Gastroesophageal sphincter (tissue), 4 donors: ENCODE measurements at places on chromosomes 2 and 18.
A peak's percentile ranks its signal among the peaks of the same experiment; 100 is the strongest.

- ATAC-seq = no peak
- H3K36me3 ChIP-seq = no peaks in the 10 kb centered on the region
- H3K4me1 ChIP-seq = no peaks in the 10 kb centered on the region
- no peak overlapping the region for H3K4me3 ChIP-seq
Observed at GRCh38 chr2:13524492-13524891, 807.8 kb downstream of the TRIB2 start.

DNA sequence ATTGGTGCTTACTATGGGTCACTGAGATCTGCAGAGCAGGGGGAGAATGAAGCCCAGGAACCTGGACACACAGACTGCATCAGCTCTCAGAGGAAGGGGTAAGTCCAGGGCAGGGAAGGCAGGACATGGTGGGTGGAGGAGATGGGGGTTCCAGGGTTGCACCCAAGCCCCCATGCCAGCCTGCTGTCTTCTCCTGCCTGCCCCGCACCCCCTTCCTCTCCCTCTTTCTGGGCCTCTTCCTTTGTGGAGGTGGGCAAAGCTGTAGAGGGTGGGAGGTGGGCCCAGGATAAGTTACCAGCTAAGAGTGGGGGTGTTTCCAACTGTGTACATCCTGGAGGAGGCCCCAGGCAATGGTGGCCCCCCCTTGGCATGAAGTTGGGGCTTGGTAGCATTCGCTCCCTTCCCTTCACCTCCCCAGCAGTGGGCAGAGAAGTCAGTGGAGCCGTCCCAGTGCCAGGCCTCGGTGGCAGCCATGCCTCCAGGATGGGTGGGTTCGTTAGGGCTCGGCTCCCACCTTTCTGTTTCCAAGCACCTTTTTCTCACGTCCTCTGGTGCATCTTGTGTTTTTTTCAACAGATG is 132.2 kb downstream of the CLIP4 start:
- no peak overlapping the region for H3K4me3 ChIP-seq
- H3K4me1 ChIP-seq = no peaks in the 10 kb centered on the region
- no peaks in the 10 kb centered on the region for H3K27me3 ChIP-seq
- no peak for ATAC-seq

DNA sequence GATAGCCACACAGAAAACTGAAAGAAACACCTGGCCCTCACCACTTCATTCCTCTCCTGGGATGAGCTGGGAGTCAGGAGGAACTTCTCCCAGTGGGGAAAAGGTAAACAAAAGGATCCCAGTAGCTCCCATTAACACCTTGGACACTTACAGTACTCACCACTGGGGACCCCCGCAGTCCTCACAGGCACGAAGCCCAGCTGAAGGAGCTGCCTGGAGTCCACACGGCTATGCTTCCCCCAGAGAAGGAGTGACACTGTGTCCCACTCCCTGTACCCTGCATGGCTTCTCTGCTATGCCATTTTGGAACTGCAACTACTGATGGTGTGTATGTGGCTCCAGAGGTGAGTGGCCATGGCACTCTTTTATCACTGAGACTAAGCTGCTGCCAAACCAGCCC is 1565.1 kb downstream of the LRP1B start:
- H3K27ac ChIP-seq = no peak overlapping the region
- H3K36me3 ChIP-seq = no peaks in the 10 kb centered on the region
- ATAC-seq = no peak
- no peaks in the 10 kb centered on the region for H3K4me1 ChIP-seq

DNA sequence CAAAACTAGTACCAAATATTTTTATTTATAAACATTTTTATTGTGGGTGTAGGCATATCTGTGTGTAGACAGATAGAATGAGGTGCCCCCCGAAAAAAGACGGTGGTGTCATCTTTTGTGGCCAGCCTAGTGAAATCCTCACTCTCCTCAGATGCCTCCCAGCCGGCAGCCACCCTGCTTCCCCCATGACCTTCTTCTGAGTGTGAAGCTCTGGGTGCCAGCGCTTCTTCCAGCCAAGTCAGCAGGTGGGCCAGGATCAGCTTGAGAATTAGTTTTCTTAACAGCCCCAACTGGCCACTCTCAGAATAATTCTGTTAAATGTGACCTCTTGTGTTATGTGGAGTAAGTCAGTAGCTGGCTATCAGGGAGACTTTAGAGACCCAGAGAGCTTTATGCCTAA is 229.6 kb upstream of the FOSL2 start:
- no peak overlapping the region for H3K4me3 ChIP-seq
- peaks cover 14% of the 10 kb centered on the region for H3K4me1 ChIP-seq
- H3K36me3 ChIP-seq = no peaks in the 10 kb centered on the region

- no peaks in the 10 kb centered on the region for H3K27me3 ChIP-seq
- no peak overlapping the region for H3K27ac ChIP-seq
- ATAC-seq = no peak
- no peaks in the 10 kb centered on the region for H3K36me3 ChIP-seq
- no peak overlapping the region for H3K4me3 ChIP-seq
- H3K4me1 ChIP-seq = no peaks in the 10 kb centered on the region
Observed at GRCh38 chr2:6959751-6960150, 42.5 kb downstream of the RNF144A start.

GRCh38 chr18:61595615-61596251 is 262.5 kb downstream of the CDH20 start:
- H3K27ac ChIP-seq = no peak overlapping the region
- H3K36me3 ChIP-seq = no peaks in the 10 kb centered on the region
- no peak overlapping the region for H3K4me3 ChIP-seq
- no peak for ATAC-seq

DNA sequence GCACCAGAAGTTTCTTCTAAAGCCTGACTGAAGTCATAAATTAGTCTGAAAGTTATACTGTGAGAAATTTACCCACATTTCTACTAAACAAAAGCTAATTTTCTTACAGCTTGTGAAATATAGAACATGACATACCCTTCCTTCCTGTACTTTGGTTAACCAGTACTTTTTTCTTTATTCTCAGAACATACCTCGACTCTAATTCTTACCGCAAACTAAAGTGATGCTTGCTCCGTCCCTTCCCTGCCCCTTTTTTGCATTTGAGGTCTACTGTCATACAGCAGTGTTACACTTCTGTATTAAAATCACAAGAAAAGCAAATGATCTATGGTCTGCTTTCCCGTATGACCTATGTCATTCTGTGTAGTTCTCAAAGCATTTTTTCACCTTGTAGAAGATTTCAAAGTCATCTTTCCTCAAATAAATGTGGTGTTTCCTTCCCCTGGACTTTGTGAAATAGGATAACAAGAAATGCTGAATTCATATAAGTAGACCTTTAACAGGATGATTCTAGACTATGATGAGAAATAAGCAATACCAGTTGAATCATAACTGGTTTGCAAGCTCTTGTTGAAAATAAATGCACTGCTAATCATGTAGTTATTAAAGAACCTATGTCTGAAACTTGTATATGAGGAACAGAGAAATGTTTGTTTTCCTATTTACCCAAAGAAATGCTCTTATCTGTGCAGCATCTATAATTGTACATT is 30.4 kb downstream of the CYTIP start:
- no peak overlapping the region for H3K27ac ChIP-seq
- no peaks in the 10 kb centered on the region for H3K4me1 ChIP-seq
- H3K36me3 ChIP-seq = no peaks in the 10 kb centered on the region
- peak; percentile 34 for ATAC-seq

GRCh38 chr2:62713837-62714236 is 8.3 kb downstream of the EHBP1 start:
- H3K4me3 ChIP-seq = no peak overlapping the region
- H3K27me3 ChIP-seq = no peaks in the 10 kb centered on the region
- no peak overlapping the region for H3K27ac ChIP-seq
- H3K36me3 ChIP-seq = no peaks in the 10 kb centered on the region
- ATAC-seq = no peak

DNA sequence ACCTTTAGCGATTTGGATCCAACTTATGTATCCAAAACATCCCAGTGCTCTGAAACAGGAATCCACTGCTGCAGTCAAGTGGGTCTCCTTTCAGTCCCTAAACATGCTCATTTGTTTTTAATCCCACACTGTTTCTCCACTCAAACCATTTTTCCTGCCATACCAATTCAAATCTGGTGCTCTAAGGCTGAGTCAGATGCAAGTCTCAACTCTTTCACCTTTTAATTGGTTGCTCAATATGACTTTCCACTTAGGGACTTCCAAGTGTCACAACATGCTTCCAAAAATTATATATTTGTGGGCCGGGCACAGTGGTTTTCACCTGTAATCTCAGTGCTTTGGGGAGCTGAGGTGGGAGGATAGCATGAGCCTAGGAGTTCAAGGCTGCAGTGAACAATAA is 113.4 kb upstream of the TANK start:
- H3K27me3 ChIP-seq = no peaks in the 10 kb centered on the region
- H3K36me3 ChIP-seq = no peaks in the 10 kb centered on the region
- H3K4me1 ChIP-seq = peaks cover 23% of the 10 kb centered on the region
- no peak overlapping the region for H3K27ac ChIP-seq

DNA sequence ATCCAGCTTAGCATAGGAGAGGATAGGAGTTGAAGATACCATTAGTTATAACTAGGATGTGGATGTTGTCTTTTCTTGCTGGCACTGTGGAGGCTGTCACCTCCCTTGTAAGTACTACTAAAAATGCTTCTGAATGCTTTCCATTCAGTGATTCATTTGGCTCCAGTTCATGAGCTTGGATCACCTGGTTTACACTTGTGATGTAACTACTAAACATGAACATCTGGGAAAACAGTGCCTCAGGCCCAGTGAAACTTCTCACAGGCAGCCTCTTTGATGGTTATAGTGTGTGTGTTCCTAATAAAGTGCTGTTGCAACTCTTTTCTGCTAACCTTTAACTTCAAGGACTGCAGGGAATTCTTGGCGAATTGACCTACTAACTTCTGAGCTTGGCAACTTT is 13.0 kb upstream of the SLC9A2 start:
- no peaks in the 10 kb centered on the region for H3K4me1 ChIP-seq
- H3K4me3 ChIP-seq = no peak overlapping the region
- H3K27me3 ChIP-seq = peaks cover 7% of the 10 kb centered on the region
- H3K27ac ChIP-seq = no peak overlapping the region
- H3K36me3 ChIP-seq = no peaks in the 10 kb centered on the region

DNA sequence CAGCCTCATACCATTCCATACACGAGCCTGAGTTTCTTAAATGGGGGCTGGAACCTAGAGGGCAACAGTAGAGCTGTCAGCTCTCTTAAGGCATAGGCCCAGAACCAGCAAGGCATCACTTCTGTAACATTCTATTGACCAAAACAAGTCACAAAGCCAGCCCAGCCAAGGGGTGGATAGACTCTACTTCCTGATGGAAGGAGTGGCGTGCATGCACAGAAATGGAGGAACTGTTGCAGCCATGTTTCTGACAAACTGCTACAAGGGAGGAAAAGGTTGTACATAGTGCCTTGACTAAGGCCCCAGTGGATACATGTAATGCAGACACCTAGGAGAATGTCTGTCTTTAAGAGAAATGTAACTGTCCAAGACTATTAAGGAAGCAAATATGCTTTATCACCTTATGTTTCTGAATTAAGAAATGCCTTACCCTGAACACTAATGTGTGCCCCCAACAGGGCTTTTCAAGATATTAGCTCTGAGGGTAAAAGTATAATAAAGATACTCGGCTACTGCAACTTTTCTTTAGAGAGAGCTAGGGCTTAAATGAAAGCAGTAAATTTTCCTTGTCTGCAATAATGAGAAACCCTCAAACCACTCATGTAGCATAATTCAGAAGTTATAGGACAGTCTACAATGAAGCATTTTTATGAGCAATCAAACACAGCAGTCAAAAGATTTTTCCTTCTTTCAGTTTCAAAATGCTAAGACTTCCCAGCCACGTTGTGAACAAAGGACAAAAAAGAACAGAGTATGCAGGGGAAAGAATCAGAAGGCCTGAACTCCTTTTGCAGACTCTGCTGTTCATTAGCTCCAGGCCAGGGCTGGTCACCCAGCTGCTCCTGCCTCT is 35.1 kb upstream of the CDC42EP3 start:
- no peak for ATAC-seq
- H3K4me1 ChIP-seq = no peaks in the 10 kb centered on the region
- H3K4me3 ChIP-seq = no peak overlapping the region
- no peak overlapping the region for H3K27ac ChIP-seq
- no peaks in the 10 kb centered on the region for H3K27me3 ChIP-seq

DNA sequence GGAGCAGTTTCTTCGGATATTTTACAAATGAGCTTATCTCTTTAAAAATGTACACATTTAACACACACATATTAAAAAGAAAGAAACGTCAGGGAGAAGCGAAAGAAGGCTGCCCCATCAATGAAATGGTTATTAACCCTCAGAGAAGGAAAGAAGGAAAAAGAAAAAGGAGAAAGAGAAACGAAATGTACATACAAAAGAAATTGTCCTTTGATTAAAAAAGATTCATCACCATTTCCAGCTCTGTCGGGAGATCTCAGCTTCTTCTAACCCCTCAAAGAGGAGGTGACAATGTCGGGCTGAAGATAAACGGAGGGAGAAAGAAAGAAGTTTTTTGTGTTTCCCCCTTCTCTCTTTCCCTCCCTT is 1.5 kb downstream of the IKZF2 start:
- no peaks in the 10 kb centered on the region for H3K36me3 ChIP-seq
- no peak for ATAC-seq

DNA sequence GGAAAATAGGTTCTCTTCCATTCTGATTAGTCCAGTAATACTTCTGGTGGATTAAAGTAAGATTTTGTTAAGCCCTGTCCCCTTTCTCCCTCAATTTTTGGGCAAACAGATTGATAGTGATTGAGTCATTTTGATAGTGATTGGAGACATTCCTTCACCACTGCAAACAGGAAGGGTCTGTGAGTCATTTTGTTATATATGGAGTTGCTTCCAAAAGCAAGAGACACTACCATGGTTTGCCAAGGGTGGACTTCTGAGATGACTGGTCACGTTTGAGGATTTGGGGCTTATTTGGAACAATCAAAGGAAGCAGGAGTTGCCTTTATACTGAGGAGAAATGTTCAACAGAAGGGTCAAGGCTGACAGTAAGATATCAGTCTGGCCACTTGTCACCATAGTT is 249.9 kb downstream of the PARD3B start:
- H3K27me3 ChIP-seq = no peaks in the 10 kb centered on the region
- H3K4me1 ChIP-seq = no peaks in the 10 kb centered on the region
- no peak overlapping the region for H3K4me3 ChIP-seq
- H3K36me3 ChIP-seq = no peaks in the 10 kb centered on the region
- ATAC-seq = no peak

GRCh38 chr2:109439390-109439786 is 174.4 kb downstream of the SEPTIN10 start:
- no peaks in the 10 kb centered on the region for H3K4me1 ChIP-seq
- no peaks in the 10 kb centered on the region for H3K27me3 ChIP-seq
- no peak overlapping the region for H3K4me3 ChIP-seq
- H3K27ac ChIP-seq = no peak overlapping the region
- H3K36me3 ChIP-seq = no peaks in the 10 kb centered on the region

DNA sequence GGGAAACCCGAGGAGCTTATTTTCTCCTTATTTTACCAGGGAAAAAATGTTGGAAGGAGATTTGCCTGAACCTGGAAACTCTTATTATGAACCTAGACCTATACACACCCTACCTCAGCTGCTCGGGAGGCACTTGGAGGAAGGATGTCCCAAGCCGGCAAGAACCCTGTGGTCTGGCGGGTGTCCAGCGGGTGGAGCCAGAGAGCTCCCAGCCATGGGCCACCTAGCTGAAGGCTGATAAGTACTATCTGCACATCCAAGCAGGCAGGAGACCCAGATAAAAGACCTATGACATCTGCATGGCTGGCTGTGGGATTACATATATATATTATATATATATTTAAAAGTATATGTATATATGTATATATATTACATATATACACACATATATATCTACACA is 1.1 kb upstream of the SLC14A1 start:
- H3K36me3 ChIP-seq = no peaks in the 10 kb centered on the region
- H3K4me1 ChIP-seq = no peaks in the 10 kb centered on the region
- peaks cover 41% of the 10 kb centered on the region for H3K27me3 ChIP-seq
